Activated T-cell treated with anti-CD3 and anti-CD28 coated beads for 48 hours (primary cell): ENCODE measurements at places on chromosomes 3 and 15.

GRCh38 chr3:30286007-30286669 lies 320.3 kb upstream of the TGFBR2 start:
- no peak for DNase-seq

GRCh38 chr15:45168751-45169551 lies 18.8 kb downstream of the SHF start:
- no peak for DNase-seq

DNA sequence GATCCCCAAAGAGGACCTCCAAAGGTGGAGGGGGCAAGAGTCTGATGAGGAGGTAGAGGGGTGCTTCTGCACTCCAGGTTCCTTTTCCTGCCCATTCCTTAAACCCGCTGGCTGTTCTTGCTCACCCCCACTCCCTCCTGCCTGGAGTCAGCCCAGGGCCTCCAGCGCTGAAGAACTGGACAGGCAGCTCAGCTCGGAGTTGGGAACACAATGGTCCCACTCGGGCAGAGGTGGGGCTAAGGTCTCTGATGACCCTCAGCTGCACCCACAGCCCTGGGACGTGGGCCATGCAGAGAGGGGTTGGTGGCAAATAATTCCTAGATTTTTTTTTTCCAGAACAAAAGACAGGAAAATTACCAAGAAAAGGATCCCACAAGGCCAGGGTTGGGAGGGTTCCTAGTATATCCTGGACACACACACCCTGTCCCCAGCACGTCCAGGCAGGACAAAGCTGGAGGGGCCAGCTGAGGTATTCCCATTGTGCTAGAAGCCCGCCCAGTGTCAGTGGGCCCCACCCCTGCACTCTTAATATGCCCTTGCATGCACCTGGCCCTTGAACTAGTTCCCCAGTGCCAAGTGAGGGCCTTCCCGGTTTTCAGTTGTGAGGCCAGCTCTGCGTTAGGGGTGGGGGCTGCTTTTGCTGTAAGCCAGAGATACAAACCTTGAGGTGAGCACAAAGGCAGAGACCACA lies 22.1 kb upstream of the IP6K2 start:
- DNase-seq: no peak

DNA sequence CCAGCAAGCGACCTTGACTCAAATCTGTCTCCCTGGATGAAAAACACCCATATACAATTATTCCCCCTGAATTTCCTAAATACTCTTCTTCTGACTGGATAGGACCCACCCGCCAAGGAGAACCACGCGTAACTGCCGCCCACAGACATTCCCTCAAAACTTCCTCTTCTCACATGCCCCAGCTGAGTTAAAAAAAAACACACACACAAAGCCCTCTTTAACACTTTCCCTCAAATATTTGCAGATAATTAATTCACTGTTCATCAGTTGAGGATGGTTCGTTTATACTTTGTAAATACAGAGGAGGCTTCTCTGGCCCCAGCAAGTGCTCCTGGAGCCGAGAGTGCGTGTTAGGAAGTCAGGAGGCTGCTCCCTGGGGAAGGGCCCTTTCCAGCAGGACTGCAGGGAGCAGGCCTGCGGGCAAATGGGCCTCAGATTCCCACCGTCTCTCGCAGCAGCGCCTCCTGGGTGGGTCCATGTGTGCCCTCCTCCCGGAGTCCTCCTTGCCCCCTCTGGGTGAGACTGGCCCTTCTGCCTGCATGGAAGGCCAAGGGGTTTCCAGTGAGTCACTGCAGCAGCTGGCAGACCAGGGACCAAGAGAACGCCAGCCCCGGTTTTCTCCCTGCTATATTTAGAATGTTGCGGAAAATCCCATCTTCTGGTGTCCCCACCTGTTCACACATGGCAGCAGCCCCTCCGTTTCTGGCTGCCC lies 46.8 kb downstream of the MGLL start:
- DNase-seq: no peak

DNA sequence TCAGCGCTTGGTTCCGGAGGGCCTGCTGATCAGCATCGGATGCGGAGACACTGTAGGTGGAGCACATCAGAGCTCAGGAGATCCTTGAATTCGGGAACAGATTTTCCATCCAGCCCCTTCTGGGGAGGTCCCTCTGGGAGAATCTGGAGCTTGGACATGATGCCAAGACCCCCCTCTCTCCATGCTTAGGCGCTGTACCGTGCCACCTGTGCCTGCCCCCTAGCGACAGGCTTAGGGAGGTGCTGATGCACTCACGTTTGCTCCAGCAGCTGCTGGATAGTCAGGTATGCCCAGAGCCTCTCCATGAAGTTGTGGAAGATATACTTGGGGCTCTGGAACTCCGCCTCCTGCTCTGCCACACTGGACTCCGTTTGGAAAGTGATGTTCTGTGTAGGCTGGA lies 9.7 kb downstream of the ITIH4 start:
- peak; percentile 12 for DNase-seq

GRCh38 chr3:151182349-151183079 lies 20.5 kb downstream of the GPR171 start:
- DNase-seq: no peak

DNA sequence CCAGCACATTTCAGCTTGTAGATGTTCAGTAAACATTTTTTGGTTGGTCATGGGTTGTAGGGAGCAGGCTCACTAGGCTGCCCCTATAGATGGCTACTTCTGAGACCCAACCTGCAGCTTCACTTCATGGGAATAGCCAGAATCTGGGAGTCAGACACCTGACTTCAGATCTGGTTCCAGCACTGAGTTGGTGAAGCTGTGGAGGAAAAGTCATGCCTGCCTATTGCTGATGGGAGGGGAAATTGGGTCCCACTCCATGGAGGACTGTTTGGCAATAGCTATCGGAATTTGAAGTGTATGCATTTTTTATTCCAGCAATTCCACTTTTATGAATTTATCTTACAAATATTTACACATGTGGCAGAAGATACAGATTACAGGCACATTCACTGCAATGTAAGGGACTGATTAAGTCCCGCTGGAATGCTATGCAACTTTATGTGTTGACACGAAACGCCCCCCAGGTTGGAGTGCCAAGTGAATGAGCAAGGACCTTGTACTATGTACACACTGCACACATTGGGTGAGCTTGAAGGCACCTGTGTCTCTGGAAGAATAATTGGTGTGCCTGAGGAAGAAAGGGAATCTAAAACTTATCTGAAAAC lies 7.8 kb upstream of the CCR1 start:
- no peak for DNase-seq

GRCh38 chr3:23199649-23200048 lies 3.5 kb upstream of the UBE2E2 start:
- DNase-seq: no peak

- DNase-seq: no peak
These were observed 57.9 kb downstream of the RGMA start for GRCh38 chr15:93031103-93031464.

DNA sequence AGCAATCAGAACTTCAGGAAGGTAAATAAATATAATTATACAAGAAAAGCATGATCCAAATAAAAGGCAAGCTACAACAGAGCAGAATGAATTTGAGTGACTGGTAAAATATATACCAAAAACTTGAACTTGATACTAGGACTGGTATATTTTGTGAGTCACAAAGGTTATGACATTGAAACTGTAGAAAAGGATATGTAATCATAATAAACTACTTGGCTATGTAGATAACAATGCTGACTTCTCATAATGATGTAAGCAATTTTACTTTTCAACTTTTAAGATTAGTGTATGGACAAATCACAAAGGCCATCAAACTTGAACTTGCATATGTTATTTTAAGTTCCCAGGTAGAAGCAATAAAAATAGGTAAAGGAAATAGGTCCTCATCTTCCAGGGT lies 384.5 kb upstream of the NECTIN3 start:
- DNase-seq: no peak

DNA sequence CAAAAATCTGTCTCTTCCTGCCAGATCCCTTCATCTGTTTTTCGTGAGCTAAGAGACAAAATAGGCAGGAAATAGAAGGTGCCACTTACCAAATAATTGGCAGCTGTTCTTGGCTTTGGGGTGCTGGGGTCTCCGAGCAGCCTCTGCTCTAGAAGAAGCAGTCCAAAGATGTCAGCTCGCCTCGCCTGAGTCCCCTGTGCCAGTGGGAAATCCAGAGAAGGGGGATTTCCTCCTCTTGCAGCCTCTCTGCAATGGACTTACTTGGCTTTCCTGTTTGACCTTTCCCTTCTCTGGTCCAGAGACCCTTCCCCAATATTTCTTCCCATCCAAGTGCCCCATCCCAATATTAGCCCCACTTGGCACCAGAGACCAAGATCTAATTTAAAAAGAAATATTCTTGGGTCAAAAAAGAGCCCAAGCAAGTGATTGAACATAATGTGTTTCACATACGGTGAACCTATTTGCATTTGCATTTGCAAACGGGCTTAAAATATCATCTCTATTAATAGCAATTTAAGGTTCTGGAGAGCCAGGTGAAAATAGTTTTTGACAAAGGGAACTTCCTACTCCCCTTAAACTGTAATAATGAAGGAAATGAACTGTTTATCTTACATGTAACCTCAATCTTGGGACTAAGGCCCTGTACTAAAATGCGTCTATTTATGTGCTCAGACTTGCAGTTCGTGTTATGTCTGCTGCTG lies 23.2 kb downstream of the CD86 start:
- DNase-seq: no peak

GRCh38 chr3:177119829-177120228 lies 77.5 kb downstream of the TBL1XR1 start:
- DNase-seq: no peak

DNA sequence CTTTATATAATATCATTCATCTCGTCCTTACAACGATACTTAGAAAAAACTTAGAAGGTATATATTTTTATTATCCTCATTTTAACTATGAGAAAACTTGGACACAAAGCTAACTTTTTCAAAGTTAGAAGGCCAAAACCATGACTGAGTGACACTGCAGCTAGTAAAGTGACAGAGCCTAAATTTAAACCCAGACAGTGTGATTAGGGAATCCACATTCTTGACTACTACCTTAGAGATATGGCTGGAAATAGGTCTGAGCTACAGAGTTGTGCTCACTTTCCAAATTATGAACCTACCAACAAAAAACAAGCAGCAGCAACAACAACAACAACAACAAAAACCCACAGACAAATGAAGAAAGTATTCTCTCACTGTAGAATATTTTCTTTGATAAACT lies 236.2 kb downstream of the SCAPER start:
- no peak for DNase-seq

DNA sequence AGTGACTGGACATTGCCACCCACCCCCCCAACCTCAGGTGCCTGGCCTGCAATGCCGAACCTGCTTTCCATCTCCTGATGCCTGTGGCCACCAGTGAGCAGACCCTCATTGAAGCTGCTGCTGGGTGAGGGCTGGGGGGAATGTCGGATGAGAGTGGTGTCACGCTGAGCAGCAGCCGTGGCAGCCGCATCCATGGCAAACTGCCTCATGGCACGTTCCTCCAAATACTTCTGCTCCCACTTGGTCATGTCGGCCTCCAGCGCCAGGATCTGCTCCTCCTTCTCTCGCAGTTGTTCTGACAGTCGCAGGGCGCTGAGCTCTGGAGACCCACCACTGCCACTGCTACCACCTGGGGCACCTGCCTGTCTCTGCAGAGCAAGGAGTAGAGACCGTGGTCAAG lies 14.2 kb downstream of the AMOTL2 start:
- no peak for DNase-seq

DNA sequence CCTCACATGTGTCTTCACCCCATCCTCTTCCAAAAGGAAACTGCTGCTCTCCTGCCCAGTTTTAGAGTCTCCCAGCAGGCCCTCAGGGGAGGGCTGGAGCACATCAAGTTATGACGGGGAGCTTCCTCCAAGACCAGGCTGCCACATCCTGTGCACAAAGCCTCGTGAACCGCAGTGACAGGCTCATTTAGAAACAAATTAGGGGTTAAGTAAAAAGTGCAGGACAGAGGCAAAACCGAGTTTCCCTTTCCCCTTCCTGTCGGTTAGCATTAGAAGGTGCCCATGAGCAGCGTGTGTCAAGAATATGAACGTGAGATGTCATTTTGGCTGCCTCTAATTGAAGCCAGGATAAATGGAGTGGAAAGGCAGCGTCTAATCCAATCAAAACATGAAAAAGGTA lies 199.7 kb downstream of the ARRDC4 start:
- peak; percentile 15 for DNase-seq

DNA sequence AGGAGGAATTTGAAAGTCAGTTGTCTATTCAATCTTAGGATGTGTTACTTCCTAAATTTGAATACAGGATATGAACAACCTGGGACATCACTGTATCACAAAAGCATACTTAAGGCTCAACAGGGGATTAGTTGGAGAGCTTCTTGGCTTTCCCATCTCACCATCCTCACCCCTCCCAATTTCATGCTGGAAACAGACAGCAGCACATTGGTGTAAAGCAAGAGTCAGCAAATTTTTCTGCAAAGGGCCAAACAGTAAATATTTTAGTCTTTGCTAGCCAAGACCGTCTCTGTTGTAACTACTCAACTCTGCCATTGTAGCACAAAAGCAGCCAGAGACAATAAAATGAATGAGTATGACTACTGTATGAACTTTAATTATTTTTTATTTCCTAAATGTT lies 94.9 kb downstream of the ERC2 start:
- DNase-seq: no peak

DNA sequence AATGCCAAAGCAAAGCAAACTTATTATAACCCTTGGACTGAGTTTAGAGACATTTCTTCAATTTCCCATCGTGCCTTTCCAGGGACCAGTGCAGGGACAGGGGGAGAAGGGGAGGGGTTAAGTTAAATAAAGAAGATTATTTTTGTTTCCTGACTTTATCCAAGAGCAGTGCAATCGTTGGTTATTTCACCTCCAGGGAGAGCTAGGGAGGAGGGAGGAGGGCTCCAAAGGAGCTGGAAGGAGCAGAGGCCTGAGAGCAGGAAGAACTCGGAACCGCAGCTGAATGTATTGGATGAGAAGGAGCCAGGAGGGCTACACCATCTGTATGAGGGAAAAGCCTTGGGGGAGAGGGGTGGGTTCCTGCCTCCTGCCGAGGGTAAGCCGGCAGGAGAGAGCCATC lies 20.7 kb downstream of the HAPLN3 start:
- DNase-seq: no peak

DNA sequence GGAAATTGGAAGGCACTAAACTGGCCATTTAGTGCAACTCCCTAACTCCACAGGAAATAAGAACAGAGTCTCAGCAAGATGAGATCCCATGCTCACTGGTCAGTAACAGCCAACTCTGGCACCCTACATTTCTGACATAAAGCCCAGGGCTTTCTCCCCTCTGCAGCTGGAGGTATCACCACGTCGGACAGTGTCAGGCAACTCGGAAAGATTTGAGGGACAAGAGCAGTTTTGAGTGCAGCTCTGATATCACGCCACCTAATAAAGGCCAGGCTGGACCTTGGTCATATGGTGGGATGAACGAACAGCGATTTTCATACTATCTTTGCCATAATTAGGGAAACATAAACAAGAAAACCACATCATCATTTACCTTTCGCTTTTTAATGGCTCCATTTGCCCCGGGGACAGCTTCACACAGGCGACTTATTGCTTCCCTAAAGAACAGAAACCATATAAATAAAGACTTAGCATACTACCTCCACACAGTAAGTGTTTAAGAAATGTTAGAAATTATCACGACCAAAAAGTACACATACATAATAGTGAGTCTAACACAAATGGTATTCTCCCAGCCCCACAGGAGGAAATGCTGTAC lies 12.5 kb downstream of the EID1 start:
- DNase-seq: no peak

GRCh38 chr15:88284318-88284998 lies 27.9 kb upstream of the NTRK3 start:
- no peak for DNase-seq
